ENCODE measurements at places on chromosomes 16 and 17.

DNA sequence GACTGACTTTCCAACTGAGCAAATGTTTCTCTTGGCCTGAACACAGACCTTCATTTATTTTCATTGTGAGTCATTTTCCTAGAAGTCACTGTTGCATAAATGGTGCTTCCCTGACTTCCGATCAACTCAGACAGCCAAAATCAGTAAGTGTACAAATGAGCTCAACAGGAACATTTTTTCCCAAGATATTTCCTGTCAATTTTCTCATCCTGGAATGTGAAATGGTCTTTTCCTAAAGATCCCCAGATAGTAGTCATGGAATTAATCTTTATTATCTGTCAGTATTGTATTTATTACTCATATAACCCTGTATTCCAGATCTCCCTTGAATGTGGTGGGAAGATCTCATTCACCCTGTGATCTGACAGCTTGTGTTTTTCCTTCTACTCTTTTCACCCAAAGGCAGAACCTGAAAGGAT, 360.3 kb upstream of the KIF2B start:
- DNase-seq: no peak

DNA sequence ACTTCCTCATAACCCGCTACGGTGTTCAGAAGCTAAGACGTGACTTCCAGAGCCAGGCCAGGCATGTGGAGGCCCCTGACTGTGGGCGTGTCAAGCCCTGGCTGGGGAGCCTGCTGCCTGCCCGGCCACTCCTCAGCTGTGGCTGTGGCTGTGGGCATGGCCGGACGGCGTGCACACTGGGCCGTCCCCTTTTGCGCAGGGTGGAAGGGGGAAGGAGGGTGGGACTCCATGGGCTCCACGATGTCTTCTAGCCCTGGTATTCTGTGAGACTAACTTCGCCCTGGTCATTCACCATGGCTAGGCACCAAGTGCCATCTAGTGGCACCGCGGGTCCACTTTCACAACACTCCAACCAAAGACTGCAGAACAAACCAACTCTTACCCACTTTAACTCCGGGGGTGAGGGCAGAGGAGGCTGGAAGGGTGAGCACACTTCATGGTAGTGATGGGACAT, 67.9 kb downstream of the N4BP1 start:
- DNase-seq: no peak

DNA sequence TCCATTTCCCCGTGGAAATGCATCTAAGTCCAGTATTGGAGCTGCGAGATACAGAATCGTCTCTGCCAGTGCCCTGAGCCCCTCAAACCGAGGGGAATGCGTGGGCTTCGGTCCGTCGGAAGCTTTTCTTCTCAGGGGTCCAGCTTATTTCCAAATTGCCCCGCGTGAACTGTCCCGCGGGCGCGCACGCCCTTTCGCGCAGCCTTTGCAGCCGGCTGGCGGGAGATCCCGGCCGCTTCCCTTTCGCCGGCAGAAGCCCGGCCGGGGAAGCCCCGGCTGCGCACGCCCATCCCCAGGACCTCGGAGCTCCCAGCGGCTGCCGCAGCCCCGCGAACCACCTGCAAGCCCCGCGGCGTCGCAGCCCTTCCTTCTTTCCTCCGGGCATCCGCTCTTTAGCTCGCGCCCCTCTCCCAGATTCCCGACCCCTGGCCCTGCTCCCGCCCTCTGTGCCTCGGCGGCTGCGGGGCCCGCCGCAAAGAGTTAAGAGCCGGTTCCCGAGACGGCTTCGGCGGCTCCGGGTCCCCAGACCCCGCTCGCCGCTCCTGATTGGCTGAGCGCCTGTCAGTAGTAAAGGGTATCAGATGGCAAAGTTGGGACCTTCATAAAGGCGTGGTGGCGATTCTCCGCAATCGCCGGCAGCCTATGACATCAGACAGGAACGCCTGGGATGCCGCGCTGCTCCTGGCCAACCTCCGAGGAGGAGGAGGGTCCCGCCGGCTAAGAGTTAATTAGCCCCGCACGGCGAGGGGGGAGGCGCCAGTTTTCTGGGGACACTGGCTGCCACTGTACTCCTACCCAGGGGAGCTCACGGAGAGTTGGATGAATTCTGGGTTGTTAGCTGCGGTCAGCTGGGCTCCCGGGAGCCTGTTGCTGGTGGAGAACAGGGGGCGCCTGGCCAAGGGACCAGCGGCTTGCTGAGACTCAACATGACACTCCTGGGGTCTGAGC, at the start of gene MYOCD:
Gene MYOCD, plus strand, starts transcription at position 628 of the 948 bp plus-strand sequence. Its CDS starts 299 bp downstream, at position 927.
- no peak for DNase-seq

DNA sequence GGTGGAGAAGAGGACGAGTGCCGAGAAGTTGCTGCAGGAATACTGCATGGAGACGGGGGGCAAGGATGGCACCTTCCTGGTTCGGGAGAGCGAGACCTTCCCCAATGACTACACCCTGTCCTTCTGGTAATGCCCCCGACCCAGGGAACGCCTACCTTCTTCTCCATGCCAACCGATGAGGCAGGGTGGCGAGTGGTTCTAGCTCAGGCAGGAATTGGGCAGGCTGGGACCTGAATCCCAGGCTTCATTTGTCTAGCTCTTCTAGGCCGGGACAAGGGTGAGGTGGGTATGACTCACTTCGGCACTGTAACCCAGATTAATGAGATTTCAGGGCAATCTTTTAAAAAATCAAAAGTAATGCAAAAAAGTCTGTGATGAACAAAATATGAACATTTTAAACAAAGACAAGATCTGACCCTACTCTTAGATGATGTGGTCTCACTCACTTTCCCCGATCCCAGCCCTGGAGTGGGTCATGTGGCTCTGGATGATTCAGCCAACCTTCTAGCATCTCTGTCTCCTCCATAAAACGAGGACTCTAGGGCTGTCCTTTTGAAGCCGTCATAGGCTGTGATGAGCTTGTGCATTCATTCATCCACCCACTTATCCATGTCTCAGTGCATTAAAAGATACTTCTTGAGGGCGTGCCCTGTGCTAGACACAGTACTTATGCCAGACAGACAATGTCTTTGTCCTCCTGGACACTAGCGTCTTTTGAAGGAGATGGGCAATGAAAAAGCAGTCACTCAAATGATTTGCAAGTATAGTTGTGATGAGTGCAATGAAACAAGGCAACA, 102.6 kb downstream of the SDR42E1 start:
- DNase-seq: no peak

DNA sequence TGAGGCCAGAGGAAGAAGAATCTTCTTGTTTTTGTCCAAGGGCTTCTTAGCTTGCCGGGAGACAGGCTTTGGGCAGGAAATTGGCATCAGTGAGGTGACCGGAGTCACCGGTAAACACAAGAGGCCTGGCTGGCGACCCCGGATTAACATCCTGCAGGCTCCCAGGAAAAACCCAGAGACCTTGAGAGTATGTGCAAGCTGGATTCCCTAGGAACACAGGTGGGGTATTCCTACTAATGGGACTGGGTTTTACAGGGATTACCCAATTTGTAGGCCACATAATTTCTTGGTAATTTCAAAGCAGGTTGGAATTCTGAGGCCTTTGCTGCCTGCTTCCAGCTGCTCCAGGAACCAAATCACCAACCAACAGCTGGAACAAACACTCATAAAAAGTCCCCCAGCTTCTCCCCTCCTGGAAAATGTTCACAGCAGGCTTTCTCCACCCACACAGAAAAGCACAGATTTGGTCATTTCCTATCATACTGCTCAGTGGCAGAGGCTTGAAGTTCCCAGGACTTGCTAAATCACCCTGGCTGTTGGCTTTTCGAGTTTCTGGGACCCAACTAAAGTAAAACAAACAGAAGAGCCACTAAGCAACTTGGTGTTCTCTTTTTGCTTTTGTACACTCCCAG, 258.8 kb downstream of the IRF8 start:
- no peak for DNase-seq

GRCh38 chr17:20952183-20952582, 90.6 kb downstream of the USP22 start:
- no peak for DNase-seq

DNA sequence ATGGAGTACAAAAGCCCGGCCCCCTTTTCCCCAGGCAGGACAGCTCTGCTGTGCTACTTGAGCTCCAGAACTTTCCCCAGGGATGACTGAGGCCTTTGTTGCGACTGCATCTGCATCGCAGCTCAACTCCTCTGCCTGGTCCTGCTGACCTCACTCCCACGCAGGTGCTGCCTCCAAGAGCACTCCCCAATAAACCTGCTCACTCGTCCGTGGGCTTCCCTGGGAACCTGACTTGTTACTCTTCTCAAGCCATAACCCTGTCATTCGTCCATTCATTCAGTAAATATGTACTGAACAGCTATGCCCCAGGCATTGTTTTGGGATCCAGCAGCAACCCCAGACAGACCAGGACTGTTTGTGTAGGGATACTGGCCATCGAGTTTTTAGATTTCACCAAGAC, 11.6 kb upstream of the RMI2 start:
- DNase-seq: no peak

DNA sequence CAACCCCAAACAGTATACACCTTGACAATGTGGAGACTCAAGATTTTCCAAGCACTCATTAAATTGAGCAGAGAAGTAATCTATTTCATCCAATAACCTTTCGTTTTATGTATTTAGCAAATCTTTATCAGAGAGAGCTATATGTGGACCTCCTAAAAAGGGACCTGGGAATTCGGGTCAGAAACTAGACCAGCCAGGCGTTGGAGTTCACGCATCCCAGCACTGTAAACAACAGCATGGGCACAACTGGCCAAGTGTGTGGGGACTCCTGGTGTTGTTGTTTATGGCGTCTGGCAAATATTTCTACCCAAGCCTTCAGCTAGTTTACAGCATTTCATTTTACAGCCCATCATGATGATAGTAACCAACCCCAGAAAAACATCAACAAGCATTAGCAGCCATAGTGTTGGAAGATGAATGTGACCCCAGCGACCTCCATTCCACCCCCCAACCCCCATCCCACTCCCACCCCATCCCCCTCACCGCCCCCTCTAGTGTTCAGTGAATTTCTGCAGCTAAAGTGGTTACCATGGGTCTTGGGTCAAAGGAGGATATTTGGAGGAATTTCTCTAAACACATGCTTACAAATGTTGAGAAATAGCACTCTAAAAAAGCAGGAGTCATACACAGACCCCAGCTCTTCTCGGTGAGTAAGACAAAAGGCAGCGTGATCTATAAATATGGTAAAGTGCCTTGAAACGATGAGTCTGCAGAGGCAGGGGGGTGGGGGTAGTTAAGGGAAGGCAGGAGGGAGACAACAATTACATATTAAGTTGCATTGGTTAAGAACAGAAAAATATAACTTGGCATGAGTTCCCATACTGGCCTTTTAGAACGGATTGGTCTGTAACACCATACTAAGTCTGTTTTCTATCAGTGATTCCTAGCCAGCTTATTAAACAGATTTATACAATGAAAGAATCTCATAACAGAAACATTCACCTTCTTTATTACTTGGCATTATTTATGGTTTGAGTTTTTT, 91.4 kb upstream of the TBX2 start:
- no peak for DNase-seq

- DNase-seq: no peak
Measured at GRCh38 chr16:17171250-17172143, 299.3 kb downstream of the XYLT1 start.

DNA sequence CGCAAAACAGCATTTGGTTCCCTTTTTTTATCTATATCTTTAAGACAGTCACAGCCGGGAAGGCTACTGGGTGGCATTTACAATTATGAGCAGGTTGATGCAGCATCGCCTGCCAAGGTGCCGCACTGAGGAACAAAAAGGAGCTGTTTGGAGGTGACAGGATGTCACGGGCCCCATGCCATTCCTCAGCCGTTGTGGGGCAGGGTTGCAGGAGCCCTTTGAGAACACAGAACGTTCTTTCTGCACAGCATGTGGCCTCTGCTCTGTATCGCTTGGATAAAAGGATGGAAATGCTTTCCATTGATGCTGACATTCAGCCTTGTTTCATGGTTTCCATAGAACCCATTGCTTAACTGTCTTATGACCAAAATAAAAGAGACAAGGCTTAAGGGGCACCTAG, 141.9 kb upstream of the CDH5 start:
- no peak for DNase-seq

GRCh38 chr16:89455692-89456091, 34.7 kb downstream of the ANKRD11 start:
- no peak for DNase-seq

- no peak for DNase-seq
Measured at GRCh38 chr17:29177541-29177870, 2.7 kb downstream of the MYO18A start.
